Mesothelial cell of epicardium (in vitro differentiated cells): ENCODE measurements at places on chromosomes 12 and 14.

DNA sequence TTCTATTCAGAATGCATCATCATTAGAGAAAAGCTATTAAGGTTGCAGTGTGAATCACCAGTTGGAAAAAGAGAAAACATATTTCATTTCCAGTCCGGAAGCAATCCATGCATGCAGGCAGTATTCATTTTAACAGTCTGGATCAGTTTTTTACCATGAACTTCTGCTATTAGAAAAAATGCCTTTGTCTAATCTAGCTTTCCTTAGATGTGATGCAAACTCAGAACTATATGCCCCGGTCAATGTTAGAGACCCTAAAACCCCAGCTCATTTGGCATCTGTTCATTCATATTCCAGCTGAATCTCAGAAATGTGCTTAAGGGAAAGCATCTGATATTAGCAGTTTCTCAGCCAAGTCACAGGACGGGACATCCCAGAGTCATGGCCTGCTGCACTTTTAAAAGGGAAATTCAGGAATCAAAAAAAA is 8.5 kb downstream of the IRAK3 start:
- no peak for DNase-seq

DNA sequence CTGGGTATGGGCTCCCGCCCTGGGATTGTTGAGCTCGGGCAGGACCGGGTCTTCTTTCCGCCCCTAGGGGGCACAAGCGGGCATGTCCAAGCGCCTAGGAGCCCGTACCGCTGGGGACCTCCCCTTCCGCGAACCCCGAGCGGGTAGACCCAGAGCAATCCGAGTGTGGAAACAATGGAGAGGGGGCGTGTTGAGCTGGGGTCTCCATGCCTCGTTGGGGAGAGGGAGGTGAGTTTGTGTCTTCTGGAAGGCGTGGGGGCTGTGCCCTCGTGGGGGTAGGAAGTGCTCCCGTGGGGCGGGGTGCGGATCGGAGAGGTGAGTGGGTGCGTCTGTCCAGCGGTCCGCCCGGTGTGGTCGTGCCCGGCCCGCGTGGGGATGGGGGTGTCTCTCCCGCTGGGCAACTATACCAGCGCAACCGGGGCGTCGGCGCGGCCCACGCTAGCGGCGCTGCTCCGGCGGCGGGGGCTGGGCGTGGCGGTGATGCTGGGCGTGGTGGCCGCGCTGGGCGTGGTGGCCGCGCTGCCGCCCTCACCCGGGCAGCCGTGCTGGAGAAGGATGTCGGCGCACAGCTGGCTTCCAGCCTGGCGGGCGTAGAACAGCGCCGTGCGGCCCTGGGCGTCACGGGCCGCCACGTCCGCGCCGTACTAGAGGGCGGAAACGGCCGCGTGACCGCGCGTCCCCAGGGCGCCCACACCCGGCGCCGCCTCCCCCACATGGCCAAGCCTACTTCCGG is 12.2 kb downstream of the AGAP2 start:
- DNase-seq, result peak; percentile 75

- DNase-seq, result no peak
Measured at GRCh38 chr14:99889268-99889667, 96.1 kb downstream of the EML1 start.

DNA sequence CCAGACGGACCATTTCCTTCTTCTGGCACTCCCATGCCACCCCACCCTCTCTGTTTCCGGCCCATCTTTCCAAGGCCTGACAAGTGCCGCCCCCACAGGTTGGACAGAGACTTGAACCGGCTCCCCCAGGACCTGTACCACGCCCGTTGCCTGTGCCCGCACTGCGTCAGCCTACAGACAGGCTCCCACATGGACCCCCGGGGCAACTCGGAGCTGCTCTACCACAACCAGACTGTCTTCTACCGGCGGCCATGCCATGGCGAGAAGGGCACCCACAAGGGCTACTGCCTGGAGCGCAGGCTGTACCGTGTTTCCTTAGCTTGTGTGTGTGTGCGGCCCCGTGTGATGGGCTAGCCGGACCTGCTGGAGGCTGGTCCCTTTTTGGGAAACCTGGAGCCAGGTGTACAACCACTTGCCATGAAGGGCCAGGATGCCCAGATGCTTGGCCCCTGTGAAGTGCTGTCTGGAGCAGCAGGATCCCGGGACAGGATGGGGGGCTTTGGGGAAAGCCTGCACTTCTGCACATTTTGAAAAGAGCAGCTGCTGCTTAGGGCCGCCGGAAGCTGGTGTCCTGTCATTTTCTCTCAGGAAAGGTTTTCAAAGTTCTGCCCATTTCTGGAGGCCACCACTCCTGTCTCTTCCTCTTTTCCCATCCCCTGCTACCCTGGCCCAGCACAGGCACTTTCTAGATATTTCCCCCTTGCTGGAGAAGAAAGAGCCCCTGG is 1.2 kb upstream of the CMTM5 start:
- no peak for DNase-seq

GRCh38 chr14:93347850-93348249 is 868 bp downstream of the COX8C start:
- no peak for DNase-seq

GRCh38 chr12:93950311-93950710 is 198.1 kb upstream of the PLXNC1 start:
- no peak for DNase-seq

DNA sequence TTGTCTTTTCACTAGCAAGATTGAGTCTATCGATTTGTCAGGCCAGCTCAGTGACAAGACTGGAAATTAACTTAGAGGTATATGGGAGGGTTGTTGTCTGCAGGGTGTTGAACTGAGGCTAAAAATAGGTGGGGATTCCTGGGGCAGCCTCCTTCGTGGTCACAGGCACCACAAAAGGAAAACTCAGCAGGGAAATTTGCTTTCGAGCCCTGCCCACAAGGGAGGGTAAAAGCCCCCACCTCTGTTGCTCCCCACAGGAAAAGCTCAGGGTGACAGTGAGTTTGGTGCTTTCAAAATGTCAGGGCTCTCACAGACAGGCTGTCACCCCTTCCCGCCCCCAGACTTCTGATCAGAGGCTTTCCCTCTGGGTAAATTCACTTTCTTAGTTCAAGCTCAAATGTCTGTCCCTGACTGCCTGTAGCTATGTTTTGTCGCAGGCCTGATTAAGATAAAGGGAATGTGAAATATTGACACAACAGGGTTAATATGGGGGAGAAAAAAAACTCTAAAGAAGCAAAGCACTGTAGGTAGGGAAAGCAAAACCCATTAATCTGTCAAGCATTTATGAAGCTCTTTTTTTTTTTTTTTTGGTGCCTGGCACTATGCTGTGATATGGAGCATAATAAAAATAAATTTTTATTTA is 11.7 kb upstream of the NFKBIA start:
- no peak for DNase-seq

GRCh38 chr12:69385038-69385437 is 25.5 kb downstream of the YEATS4 start:
- no peak for DNase-seq

- no peak for DNase-seq
Measured at GRCh38 chr12:79375050-79375449, 315.7 kb downstream of the PAWR start.
